ENCODE measurements at places on chromosomes 11 and 22. TPM values are rescaled to one million over a fixed set of nuclear protein-coding genes. Genes with fewer than 3 reads are reported as not detected.

CHRM1 gene
- total RNA-seq: not detected

CLDN5 gene
- 40.5 TPM for total RNA-seq

BTG4 gene
- total RNA-seq: not detected

BBOX1 gene
- total RNA-seq: not detected

OR52N4 gene
- not detected for total RNA-seq

CARNS1 gene
- not detected for total RNA-seq

GLB1L3 gene
- not detected for total RNA-seq

APOBEC3C gene
- 19.0 TPM for total RNA-seq

OR4A16 gene
- total RNA-seq: not detected

RIMBP3C gene
- 0.18 TPM for total RNA-seq

DTX4 gene
- total RNA-seq: 2.5 TPM

SCUBE2 gene
- 9.6 TPM for total RNA-seq

PAMR1 gene
- 206 TPM for total RNA-seq

MRGPRX4 gene
- total RNA-seq: not detected

ABCC8 gene
- total RNA-seq: not detected

UCP2 gene
- 0.90 TPM for total RNA-seq

NRXN2 gene
- total RNA-seq: 2.9 TPM

DEFB131B gene
- total RNA-seq: not detected
